Upper lobe of left lung (tissue), 6 donors: ENCODE measurements at places on chromosomes 5 and 9.

GRCh38 chr5:58002323-58002722 is 457.6 kb downstream of the PLK2 start:
- DNase-seq, result no peak

- DNase-seq, result no peak
Measured at GRCh38 chr9:100375658-100376057, 22.9 kb upstream of the TEX10 start.

DNA sequence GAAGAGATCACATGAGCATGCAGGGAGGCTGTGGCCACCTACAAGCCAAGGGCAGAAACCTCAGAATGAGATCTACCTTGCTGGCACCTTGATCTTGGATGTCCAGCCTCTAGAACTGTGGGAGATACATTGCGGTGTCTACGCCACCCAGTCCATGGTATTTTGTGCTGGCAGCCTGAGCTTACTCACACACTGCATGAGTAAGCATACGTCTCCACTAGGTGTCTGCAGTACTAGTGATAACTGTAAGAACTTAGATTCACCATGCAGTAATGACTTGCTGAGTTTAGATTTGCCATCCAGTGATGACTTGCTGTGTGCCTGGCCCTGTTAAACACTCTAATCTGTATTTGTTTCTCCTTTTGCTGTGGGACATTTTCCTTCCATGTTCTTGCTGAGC is 417.7 kb downstream of the GADD45G start:
- no peak for DNase-seq

GRCh38 chr9:98584059-98584458 is 124.7 kb downstream of the GABBR2 start:
- no peak for DNase-seq

DNA sequence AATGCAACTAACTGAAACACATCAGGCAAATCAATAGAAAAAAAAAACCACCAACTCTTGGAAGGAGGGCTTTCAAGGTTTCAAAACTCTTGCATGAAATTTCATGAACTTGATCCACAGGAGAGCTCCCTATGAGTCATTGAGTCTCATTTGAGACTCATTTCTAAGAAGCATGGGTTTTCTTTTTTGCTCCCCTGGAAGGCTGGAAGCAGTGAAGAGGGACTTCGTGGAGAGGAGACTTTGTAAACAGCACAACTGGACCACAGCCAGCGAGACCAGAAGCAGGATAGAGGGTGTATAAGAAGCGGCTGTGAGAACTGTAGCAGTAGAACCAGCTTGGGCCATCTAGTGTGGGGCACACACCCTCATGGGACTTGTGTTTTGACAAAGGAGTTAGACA is 41.2 kb upstream of the RAPGEF1 start:
- no peak for DNase-seq

- no peak for DNase-seq
Measured at GRCh38 chr9:136225366-136225747, 20.3 kb downstream of the QSOX2 start.
